ENCODE measurements at places on chromosomes 5 and 9.
A peak's percentile ranks its signal among the peaks of the same experiment; 100 is the strongest.

- no peak for DNase-seq
Measured at GRCh38 chr5:107247427-107247826, 423.3 kb downstream of the EFNA5 start.

DNA sequence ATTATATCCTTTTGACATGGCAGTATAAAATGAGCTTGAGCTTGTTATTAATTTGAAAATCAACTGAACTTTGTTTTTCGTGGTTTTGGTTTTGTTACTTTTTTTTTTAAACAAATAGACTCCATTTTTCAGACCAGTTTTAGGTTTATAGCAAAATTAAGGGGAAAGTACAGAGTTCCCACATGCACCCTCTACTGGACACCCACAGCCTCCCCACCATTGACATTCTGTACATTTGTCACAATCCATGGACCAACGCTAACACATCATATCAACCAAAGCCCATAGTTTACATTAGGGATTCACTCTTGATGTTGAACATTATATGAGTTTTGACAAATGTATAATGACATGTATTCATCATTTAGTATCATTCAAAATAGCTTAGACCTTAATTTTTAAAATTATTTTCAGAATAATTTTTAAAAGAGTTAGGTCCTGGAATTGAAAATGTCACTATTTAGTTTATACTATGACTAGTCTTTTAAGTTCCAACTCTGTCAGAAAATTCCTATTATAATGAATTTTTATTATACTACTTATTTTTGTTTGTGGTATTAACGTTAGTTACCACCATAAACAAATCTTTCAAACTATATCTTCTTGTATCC, 35.3 kb upstream of the JMY start:
- DNase-seq: no peak

- DNase-seq: no peak
Measured at GRCh38 chr9:134329886-134330285, 3.6 kb downstream of the RXRA start.

DNA sequence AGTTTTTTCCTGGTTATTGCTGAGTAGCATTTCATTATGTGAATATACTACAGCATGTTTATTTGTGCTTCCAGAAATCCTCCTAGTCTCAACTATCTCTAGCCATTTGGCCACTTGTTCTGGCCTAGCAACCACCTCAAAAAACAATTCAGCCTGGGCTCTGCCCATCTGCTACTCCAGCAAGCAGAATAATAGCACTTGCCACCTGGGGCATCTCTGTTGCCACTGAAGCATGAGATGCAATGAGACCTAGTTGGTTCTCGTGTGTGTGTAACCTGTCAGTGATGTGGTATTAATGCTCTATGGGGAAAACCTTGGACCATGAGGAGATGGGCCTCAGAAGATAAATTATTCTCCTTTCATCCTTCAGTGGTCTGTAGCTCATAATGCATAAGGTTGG, 129.5 kb downstream of the RNF180 start:
- no peak for DNase-seq

GRCh38 chr5:139901251-139901575, 105.6 kb downstream of the PSD2 start:
- DNase-seq: no peak

GRCh38 chr9:100058699-100059579, 39.9 kb downstream of the ERP44 start:
- no peak for DNase-seq

DNA sequence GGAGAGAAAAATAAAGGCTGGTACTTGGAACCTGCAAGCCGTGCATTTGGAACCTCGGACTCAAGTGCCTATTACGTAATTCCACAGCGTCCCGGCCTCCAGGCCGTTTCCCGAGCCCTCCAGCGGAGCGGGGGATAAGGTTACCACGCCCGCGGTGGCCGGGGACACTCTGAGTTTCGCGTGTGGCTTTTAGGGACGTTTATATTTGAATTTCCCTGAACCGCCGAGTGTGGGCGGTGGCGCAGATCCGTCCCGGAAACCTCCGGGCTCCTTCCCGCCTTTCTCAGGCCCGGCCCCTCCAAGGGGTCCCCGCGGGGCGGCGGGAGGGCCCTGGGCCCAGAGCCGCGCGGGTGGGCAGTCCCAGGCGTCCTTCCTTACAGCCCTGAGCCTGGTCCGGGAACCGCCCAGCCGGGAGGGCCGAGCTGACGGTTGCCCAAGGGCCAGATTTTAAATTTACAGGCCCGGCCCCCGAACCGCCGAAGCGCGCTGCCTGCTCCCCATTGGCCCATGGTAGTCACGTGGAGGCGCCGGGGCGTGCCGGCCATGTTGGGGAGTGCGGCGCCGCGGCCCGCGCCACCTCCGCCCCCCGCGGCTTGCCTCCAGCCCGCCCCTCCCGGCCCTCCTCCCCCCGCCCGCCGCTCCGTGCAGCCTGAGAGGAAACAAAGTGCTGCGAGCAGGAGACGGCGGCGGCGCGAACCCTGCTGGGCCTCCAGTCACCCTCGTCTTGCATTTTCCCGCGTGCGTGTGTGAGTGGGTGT, at the start of gene LMNB1:
TSS of gene LMNB1 (plus strand) at position 638 of the 758 bp plus-strand sequence. CDS start 373 bp downstream, outside the sequence.
- DNase-seq: peak; percentile 95

GRCh38 chr9:83330207-83331196, 207.7 kb downstream of the FRMD3 start:
- DNase-seq: no peak

DNA sequence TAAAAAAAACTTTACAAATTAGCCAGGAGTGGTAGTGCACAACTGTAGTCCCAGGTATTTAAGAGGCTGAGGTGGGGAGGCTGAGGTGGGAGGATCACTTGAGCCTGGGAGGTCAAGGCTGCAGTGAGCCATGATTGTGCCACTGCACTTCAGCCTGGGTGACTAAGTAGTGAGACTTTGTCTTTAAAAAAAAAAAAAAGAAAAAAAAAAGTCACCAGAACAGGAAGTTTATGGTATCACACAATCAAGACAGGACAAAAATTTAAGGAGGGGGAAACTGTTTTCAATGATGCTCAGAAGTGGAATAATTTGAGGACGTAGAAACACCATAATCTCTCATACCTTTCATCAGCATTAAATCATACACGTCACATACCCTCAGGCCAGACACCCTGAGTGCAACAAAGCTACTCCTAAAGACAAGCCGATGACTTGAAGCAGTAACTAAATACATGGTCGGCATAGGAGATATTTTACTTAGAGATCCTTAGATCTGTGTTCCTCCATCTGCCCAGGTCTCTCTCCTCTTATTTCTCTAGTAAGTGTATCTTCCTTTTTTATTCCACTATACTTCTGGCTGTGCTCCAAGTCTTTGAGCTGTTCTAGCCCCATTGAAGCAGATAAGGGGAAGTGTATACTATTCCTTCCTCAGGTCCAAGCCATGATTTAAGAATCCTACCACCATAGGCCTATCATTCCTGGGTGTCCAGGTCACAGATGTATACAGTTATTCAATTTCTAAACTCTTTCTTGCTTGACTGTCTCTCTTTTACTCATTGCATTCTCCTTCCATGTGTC, 91.3 kb upstream of the APC start:
- DNase-seq: no peak

All from stimulated activated CD4-positive, alpha-beta T cell treated with anti-CD3 and anti-CD28 coated beads, Interleukin-2, amount 100 ng/mL, for 24 hours (primary cell).